ENCODE measurements at places on chromosomes 7 and 10. TPM values are rescaled to one million over a fixed set of nuclear protein-coding genes. Genes with fewer than 3 reads are reported as not detected.

DNA sequence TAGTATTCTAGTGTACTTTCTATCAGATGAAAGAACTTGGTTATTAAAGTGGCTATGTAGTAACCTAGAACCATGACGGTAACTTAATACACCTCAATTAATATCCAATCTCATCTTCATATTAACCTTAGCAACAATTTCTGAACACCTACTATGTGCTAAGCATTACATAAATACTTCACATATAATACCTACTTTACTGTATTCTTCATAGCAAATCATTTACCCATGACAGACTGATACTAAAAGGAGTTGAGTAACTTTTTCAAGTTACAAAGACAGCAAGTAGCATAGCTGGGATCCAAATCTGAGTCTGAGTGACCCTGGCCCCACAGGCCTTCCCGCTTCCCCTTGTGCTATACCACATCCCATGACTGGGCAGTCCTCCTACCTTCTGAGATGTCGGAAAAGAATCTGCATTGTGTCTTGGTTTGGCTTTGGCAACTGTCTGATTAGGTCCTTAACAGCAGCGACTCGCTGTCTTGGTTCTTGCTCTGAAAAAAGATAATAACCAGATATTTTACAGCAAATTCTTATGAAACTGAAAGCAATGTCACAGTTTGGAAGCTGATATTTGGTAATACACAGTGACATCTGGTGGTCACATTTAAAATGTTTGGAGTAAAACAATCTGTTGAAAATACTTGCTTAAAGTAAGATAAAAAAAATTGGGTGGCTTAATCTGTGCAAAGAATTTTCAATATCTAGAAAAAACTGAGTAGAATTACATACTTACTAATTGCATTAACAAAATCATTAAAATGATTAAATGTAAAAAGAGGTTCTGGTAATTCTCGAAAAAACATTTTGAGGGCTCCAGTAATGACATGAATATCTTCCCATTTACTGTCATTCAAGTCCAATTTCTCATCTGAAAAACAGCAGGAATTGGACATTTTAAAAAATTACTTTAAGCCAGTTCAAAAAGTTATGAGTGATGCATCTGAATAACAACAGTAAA, 120.1 kb downstream of the ARHGAP12 start:
- DNase-seq, result peak; percentile 52

- DNase-seq, result no peak
These were observed 26.6 kb downstream of the PLAU start for GRCh38 chr10:73937333-73938043.

GRCh38 chr10:73730153-73730906, 13.8 kb upstream of the SEC24C start:
- DNase-seq, result peak; percentile 93

DNA sequence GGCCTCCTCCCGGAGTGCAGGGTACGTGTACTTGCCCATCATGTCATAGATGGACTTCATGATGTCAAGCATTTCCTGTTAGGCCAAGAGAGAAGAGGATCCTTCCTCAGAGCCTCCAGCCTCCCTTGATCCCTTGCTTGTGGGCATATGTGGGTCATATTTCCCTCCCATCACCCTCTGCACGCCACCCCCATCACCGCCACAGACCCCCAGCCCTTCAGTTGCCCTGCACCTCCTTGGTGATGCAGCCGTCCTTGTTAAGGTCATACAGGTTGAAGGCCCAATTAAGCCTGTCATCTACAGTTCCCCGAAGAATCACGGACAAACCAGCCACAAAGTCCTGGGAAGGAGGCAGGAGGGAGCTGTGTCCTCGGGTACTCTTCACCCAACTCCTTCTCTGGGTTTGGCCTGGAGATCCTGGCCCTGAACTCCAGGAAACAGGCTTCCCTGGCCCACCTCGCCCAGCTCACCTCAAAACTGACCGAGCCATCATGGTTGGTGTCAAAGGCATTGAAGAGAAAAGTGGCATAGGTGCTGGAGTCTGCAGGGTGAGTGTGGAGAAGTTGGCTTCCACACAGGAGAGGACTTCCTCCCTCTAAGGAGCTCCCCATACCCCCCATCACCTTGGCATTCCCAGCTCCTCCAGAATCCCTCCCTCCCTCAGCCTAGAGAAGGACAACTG, 9.8 kb upstream of the OGA start:
- DNase-seq, result no peak

DNA sequence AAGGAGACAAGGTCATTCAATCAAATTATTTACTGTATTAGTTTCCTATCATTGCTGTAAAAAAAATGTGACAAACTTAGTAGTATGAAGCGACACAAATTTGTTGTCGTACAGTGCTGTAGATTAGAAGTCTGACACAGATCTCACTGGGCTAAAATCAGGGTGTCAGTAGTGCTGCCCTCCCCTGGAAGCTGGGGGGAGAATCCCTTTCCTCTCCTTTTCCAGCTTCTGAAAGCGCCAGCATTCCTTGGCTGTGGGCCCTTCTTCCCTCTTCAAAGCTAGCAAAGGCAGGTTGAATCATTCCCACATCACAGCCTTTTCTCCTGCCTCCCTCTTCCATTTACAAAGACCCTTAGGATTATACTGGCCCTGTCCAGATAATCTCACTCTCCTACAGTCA, 28.0 kb downstream of the VPS41 start:
- peak; percentile 26 for DNase-seq

DNA sequence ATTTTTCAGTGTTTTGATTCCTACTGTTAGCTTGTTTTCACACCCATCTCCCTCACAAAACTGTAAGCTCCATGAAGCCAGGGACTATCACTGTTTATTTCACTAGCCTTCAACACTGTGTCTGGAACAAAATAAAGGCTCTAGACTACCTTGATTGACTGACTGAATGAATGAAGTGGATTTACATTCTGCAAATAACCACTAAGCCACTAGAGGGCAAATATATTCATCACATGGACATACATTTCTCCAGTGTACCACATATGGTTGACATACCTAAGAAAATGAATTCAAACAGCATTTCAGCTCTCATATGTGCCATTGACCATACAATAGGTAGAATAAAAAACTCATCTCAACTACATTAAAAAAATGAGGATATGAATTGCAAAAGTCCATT, 185.9 kb downstream of the RAB11FIP2 start:
- DNase-seq, result peak; percentile 7

- no peak for DNase-seq
These were observed 25.6 kb upstream of the PIK3CG start for GRCh38 chr7:106839511-106839910.

- DNase-seq, result no peak
These were observed 59.3 kb upstream of the ECHDC3 start for GRCh38 chr10:11682851-11683250.

The UCMA gene
- not detected for total RNA-seq

The SYNPO2L gene
- 0.11 TPM for total RNA-seq
